Transverse colon (tissue), 4 donors: ENCODE measurements at places on chromosomes 6 and 20. TPM values are rescaled to one million over a fixed set of nuclear protein-coding genes. Genes with fewer than 3 reads are reported as not detected.

TREM2 gene
- total RNA-seq: 1.5 TPM

PTCRA gene
- total RNA-seq: not detected

AFDN gene
- 371 TPM for total RNA-seq

TMEM217 gene
- total RNA-seq: 1.1 TPM

SMOC2 gene
- total RNA-seq: 5.8 TPM

CCDC28A gene
- total RNA-seq: 31.4 TPM

UBD gene
- not detected for total RNA-seq

MACROD2 gene
- total RNA-seq: 33.0 TPM

TAGAP gene
- total RNA-seq: 7.9 TPM

HLA-DQA1 gene
- not detected for total RNA-seq

SLC17A3 gene
- not detected for total RNA-seq

GGTLC1 gene
- not detected for total RNA-seq

SLC29A1 gene
- 34.0 TPM for total RNA-seq

BAG2 gene
- 49.0 TPM for total RNA-seq

GRCh38 chr20:61932199-61932592 is 133.5 kb downstream of the TAF4 start:
- H3K27ac ChIP-seq: no peak overlapping the region
- no peaks in the 10 kb centered on the region for H3K4me1 ChIP-seq
- H3K36me3 ChIP-seq: no peaks in the 10 kb centered on the region
- no peak overlapping the region for H3K4me3 ChIP-seq
- DNase-seq: no peak
- H3K27me3 ChIP-seq: peaks cover 4% of the 10 kb centered on the region

DNA sequence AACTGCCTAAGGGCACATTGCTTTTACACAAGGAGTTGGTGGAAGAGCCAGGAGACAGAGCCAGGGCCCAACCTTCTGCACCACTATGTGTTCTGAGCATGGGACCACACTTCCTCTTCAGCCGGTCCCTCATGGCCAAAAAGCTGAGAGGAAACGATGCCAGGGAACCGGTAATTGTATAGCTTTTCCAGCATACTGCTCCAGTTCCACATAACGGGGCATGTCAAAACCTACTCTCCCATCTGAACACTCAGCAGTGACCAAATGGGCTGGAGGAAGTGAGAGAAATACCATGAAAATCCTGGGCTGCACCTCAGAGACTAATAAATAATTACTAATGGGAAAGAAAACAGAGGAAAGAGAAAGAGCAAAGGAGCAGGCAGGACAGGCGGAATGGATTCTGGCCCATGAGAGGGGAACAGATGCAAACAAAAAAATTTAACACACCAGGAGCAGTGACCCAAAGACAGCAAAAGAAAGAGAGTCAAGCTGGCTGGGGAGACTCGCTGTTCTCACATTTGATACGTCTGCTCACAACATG is 52.0 kb upstream of the BMP2 start:
- H3K4me1 ChIP-seq: peaks cover 8% of the 10 kb centered on the region
- H3K4me3 ChIP-seq: no peak overlapping the region
- H3K27ac ChIP-seq: no peak overlapping the region
- DNase-seq: no peak

- no peak overlapping the region for H3K27ac ChIP-seq
- no peaks in the 10 kb centered on the region for H3K36me3 ChIP-seq
- H3K4me1 ChIP-seq: no peaks in the 10 kb centered on the region
- H3K27me3 ChIP-seq: no peaks in the 10 kb centered on the region
Measured at GRCh38 chr6:161622779-161623178, 348.9 kb upstream of the AGPAT4 start.

DNA sequence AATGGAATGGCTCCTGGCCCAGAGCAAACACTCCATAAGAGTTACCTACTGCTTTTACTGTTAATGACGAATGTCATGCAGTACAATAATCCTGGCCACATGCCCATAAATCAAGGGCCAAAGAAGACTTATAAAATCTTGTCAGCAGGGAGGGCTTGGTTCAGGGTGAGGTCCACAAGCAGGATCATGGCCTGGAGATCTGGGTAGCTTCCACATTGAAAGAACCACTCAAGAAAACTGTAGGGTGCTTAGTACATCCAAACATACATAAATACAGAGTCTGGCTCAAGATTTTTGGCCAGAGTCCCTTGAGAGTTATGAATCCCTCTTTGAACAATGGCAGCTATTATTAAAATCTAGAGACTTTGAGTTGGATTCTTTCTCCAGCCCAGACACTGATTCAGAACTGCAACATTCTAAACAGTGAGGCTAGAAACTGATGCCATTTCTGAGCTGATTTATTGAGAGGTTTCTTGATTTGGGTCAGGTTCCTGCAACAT is 188.7 kb downstream of the CDC5L start:
- H3K27ac ChIP-seq: no peak overlapping the region
- H3K4me1 ChIP-seq: no peaks in the 10 kb centered on the region
- H3K36me3 ChIP-seq: no peaks in the 10 kb centered on the region
- H3K4me3 ChIP-seq: no peak overlapping the region

GRCh38 chr6:118935331-118935668 is 341 bp upstream of the MCM9 start:
- H3K27me3 ChIP-seq: no peaks in the 10 kb centered on the region
- H3K36me3 ChIP-seq: no peaks in the 10 kb centered on the region
- H3K4me1 ChIP-seq: no peaks in the 10 kb centered on the region
- peak overlapping the region; percentile 99 for H3K27ac ChIP-seq
- H3K4me3 ChIP-seq: peak overlapping the region; percentile 76

DNA sequence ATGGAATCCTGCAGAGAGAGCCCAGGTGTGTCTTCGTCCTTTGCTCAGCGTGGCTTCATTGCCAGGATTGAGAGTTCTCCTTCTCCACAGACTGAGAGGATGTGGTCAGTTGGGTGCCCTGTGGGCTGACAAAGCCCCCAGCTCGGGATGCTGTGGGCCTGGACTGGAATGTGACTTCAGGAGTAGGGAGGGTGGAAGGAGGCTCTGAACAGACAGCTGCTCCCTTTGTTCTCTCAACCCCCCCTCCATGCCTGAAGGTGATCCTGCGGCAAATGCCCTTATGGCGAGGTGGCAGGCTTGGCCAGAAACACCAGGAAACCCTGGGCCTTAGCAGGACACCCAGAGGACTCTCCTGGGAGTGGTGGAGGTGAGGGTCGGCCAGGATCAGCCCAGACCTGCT is 1.8 kb upstream of the CST5 start:
- no peaks in the 10 kb centered on the region for H3K4me1 ChIP-seq
- H3K27ac ChIP-seq: no peak overlapping the region
- H3K36me3 ChIP-seq: no peaks in the 10 kb centered on the region
- no peak for DNase-seq

DNA sequence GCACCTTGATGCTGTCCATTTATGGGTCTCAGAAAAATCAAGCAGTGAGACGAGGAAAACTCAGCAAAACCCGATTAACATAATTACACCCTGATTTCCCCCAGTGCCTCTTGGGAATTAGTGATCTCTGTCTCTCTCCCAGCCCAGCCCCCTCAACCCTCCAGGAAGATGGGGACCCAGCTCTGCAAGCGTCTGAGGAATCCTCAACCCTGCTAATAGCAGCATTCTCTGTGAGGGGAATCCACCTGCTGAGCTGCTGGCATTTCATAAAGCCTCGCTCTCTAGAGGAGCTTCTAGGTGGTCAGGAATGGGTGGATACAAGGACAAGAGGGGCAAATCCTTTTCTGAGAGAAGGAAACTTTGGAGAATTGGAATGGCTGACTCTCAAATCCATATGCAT is 13.9 kb downstream of the NR2E1 start:
- no peak for DNase-seq
- H3K27me3 ChIP-seq: peaks cover 67% of the 10 kb centered on the region
- H3K4me1 ChIP-seq: peaks cover 5% of the 10 kb centered on the region
- no peak overlapping the region for H3K4me3 ChIP-seq

DNA sequence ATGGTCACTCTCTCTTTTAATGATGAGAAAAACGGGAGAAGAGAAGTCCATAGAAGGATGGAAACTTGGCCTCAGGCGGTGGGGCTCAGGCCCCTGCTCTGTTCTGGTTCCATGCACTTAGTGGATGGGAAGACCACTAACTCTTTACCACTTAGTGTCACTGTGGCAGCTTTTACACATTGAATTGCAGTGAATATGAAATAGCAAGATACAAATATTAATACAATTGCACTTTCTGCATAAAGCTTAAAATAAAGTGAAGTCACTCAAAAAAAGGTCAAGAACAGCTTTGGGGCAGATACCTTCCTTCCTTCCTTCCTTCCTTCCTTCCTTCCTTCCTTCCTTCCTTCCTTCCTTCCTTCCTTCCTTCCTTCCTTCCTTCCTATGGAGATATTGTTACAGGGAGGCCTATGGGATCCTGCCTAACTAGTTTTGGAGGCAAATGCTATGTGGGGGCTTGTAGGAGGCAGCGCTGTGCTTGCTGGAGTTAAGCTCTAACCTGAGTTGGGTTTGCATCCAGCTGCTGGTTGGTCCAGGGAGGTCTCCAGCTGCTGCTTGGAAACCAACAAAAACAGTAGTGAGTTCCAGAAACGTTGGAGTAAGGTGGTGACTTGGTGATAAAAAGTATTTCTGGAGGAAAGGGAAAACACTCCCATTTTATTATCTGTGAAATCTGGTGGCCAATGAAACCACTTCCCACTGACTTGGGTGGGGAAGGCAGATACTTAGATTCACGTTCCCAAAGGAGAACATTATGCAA is 62.3 kb upstream of the NKX2-2 start:
- no peak for DNase-seq
- H3K36me3 ChIP-seq: no peaks in the 10 kb centered on the region
- no peak overlapping the region for H3K27ac ChIP-seq
- H3K4me3 ChIP-seq: no peak overlapping the region
- no peaks in the 10 kb centered on the region for H3K4me1 ChIP-seq

DNA sequence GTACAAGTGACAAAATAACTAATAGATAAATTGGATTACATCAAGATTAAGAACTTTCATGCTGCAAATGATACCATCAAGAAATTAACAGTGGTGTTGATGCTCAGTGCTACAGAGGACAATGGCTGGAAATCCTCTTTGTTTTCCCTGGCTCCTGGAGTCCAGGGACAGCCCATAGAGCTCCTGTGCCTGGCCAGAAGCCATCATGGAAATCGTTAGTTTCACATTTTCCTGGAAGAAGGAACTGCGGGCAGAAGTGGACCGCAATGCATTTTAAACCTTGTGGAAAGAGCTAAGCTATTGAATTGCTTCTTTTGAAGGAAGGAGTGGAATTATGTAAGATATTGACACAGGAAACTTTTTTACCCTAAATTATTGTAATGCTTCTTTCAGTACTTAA is 276.0 kb downstream of the GJA1 start:
- no peaks in the 10 kb centered on the region for H3K4me1 ChIP-seq
- no peak overlapping the region for H3K4me3 ChIP-seq
- no peak for DNase-seq
- no peaks in the 10 kb centered on the region for H3K27me3 ChIP-seq

DNA sequence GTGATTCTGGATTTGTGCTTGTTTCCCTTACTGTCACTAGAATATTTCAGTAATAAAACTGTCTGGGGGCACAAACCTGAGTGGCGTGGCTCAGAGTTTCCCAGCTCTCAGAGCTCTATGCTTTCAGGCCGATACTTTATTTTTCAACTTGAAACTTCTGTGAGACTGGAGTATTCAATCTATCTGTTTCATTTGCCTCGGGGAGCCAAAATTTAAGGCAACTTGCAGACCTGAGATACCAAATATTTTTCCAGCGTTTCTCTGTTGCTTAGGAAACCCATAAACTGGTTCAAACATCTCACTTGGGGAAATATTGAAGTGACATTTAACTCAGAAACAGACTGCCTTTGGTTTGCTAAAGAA is 74.7 kb downstream of the SOBP start:
- no peak overlapping the region for H3K4me3 ChIP-seq
- no peaks in the 10 kb centered on the region for H3K27me3 ChIP-seq
- H3K4me1 ChIP-seq: no peaks in the 10 kb centered on the region
- DNase-seq: no peak

- H3K27ac ChIP-seq: no peak overlapping the region
- H3K4me1 ChIP-seq: no peaks in the 10 kb centered on the region
- H3K4me3 ChIP-seq: no peak overlapping the region
- H3K36me3 ChIP-seq: no peaks in the 10 kb centered on the region
- no peaks in the 10 kb centered on the region for H3K27me3 ChIP-seq
Measured at GRCh38 chr6:147947521-147947920, 395.1 kb upstream of the SASH1 start.

GRCh38 chr20:46199198-46199597 is 81.1 kb downstream of the CD40 start:
- no peaks in the 10 kb centered on the region for H3K36me3 ChIP-seq
- no peak for DNase-seq
- H3K27ac ChIP-seq: no peak overlapping the region
- no peak overlapping the region for H3K4me3 ChIP-seq

DNA sequence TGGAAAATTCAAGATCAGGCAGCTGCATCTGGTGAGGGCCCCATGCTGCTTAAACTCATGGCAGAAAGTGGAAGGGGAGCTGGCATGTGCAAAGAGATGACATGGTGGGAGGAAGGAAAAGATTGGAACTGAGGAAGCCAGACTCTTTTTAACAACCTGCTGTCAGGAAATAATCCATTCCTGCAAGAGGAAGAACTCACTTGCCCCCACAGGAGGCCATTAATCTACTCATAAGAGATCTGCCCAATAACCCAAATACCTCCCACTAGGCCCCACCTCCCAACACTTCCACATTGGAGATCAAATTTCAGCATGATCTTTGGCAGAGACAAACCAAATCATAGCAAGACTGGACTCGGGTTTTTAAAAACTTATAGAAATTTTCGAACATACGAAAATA is 200.5 kb upstream of the KCNQ5 start:
- no peak overlapping the region for H3K4me3 ChIP-seq
- no peaks in the 10 kb centered on the region for H3K36me3 ChIP-seq
- H3K27ac ChIP-seq: no peak overlapping the region

- H3K27ac ChIP-seq: no peak overlapping the region
- H3K4me1 ChIP-seq: peaks cover 6% of the 10 kb centered on the region
- no peaks in the 10 kb centered on the region for H3K36me3 ChIP-seq
- H3K4me3 ChIP-seq: no peak overlapping the region
Measured at GRCh38 chr6:38116248-38116647, 296.7 kb downstream of the ZFAND3 start.

GRCh38 chr6:32829495-32829894 is 9.0 kb downstream of the TAP2 start:
- H3K4me3 ChIP-seq: no peak overlapping the region
- H3K27me3 ChIP-seq: no peaks in the 10 kb centered on the region
- no peaks in the 10 kb centered on the region for H3K4me1 ChIP-seq
- H3K27ac ChIP-seq: no peak overlapping the region

- H3K27me3 ChIP-seq: no peaks in the 10 kb centered on the region
- H3K36me3 ChIP-seq: no peaks in the 10 kb centered on the region
- H3K27ac ChIP-seq: no peak overlapping the region
- no peak for DNase-seq
- H3K4me3 ChIP-seq: no peak overlapping the region
Measured at GRCh38 chr20:5512694-5513093, 195.9 kb upstream of the PROKR2 start.

DNA sequence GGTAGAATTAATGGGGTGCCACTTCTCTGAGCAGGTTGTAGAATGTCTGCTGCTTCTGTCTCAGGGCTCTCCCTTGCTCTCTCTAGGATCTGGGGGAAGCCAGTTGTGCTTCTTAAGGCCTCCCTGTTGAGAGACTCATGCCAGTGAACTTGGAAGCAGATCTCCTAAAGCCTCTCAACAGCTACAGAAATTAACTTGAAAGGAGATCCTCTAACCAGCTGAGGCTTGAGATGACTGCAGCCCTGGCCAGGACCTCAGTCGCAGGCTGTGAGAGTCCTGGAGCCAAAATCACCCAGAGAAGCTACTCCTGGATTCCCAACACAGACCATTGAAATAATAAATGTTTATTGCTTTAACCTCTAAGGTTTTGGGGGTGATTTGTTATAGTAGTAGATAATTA is 180.2 kb upstream of the MARCKS start:
- H3K4me3 ChIP-seq: no peak overlapping the region
- peaks cover 6% of the 10 kb centered on the region for H3K4me1 ChIP-seq
- no peak for DNase-seq
